CD4-positive, alpha-beta T cell treated with Interleukin-6 at 100 ng/mL for 8 hours (primary cell): ENCODE measurements at places on chromosomes 12 and 14.

DNA sequence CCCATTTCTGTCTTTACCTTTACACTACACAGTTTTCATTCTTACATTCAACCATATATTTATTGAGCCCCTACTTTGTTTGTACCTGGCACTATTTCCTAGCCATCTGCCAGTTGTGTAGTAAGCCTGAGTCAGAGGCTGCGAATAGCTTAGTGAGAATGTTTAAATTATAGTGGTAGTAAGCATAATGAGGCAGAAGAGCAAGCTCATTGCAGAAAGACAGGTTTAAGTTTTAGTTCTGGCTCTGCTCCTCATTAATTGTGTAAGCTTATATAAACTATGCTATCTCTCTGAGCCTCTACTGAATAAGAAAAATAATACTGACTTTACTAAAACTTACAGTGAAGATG, 123.5 kb downstream of the NAV3 start:
- no peak for DNase-seq

GRCh38 chr12:115222220-115222619, 538.2 kb upstream of the TBX3 start:
- no peak for DNase-seq

- no peak for DNase-seq
These were observed 96.9 kb downstream of the GTF2A1 start for GRCh38 chr14:81123811-81124210.

- DNase-seq, result no peak
These were observed 6.9 kb downstream of the LRRC43 start for GRCh38 chr12:122189626-122190475.

- DNase-seq, result no peak
These were observed 67.8 kb upstream of the NAP1L1 start for GRCh38 chr12:76152181-76152807.

DNA sequence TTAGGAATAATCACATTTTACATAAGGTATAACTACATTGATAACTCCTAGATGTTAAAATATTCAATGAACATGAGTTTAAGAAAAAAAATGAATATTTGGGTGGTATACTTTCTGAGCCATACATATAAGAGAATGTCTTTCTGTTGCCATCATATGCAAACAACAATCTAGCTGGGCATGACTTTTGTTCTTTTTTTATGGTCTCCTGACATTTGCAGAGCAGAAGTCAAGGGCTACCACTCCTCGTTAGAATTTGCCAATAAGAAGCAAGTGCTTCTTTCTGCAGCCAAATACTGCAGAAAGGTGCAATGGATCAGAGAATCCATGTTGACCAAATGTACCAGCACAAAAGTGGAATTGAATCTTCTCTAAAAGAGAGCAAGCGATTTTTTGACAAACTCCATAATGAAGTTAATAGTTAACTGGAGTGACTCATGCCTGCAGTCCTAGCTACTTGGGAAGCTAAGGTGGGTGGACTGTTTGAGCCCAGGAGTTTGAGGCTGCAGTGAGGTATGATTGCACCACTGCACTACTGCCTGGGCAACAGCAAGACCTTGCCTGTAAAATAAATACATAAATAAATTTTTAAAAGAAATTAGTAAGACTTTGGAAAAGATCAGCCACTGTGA, 25.5 kb upstream of the CCDC91 start:
- no peak for DNase-seq

DNA sequence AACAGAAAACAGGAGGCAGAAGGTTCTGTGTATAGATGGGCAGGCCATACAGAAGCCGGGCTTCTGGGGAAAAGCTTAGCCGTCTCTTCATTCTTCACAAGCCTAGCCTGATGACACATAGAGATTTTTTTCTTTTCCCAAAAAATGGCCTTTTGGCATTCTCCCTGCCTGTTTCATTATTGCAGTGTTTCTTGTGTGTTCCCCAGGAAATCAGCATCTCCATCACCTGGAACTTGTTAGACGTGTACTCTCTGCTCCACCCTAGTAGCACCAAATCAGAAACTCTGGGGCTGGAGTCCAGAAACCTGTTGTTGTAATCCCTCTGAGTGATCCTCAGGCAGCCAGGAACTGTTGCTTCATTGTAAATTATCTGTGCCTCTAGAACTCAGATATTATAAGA, 388.1 kb downstream of the CCDC91 start:
- DNase-seq, result no peak

DNA sequence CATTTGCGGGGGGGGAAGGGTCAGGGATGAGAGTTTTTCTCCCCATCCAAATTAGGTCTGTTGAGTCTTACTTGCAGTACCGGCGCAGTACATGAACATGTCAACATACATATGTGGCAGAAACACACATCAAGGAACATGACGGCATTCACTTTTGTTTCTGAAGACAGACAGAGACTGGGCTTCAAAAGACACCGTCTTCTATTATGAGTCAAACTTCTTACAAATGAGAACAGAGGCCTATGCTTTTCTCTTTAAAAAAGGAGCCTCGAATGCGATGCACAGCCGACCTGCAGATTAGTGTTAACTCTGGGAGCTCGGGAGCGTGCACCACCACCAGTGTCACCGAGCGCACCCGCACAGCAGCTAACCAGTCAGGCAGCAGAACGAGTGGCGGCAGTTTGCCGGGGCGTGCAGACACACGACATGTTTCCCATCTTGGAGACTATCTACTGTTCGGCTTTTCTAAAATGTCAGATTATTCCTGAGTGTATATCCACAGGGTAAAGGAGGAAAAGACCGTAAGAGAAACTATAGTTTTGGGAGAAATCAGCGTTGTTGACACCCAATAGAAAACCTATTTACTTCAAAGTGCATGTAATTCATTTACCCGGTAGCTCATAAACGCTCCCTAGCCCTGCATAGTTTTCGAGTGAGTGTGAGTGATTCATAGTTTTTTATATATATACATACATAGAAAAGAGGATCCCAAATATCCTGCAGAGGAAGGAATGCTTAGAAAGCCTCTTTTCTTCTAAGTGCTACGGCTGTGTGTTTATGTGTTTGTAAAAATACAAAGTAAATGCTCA, 33.0 kb downstream of the UBR7 start:
- DNase-seq, result no peak

DNA sequence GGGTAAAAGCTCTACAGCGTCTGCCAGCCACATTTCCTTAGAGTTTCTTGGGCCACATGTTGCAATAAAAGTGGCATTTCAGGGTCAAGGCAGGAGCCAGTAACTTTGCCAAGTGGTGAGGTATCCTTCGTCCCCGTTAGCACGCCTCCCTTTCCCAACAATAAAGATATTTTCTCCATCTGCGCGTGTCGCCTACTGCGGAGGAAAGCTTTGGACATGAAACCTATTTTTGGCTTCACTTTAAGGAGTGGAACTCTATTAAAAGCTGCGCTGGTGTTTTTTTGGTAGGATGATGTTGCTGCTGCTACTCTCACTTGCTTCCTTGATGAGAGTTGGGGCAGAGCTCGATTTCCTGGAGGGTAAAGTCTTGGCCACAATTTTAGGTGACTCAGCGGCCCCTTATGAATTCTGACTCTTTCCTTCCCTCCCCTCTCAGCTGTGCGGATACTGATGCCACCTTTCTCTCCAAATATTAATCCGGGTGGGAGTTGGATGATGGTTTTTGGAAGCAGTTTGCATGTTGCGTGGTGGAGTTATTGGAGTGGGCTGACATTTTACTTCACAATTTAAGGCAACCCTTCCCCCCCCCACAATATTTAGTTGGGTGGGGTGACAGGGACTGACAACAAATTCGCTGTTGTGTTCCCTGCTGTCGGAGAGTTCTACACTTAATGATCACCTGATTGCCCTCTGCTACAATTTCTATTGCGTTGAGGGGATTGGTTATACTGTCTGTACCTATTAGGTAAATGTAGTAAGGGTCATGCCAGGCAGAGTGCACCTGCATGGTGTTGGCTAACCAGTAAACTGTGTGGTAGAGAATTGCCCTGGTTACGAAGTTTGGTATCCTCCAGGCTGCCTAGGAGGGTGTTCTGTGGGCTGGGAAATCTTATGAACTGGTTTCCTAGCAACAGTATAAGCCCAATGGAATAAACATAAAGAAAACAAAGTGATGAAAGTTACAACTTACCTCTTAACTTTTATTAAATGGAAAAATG, 1.1 kb downstream of the CCDC91 start:
- peak; percentile 39 for DNase-seq

DNA sequence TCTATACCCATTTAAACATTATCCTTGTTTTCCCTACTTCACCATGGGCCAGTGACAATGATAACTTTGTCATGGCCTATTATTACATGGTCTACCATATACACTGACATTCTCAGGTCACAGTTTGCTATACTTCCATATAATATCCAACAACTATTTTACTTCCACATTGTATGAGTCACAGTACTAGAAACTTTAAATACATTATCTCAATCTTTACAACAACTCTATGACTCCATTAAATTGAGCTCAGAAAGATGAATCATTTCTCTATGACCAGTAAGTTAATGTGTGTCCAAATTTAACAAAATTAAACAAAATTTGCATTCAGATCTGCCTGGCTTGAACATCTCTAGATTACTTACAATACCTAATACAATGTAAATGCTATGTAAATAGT, 93.9 kb downstream of the PLEKHG7 start:
- no peak for DNase-seq

GRCh38 chr12:16261944-16262475, 15.5 kb downstream of the SLC15A5 start:
- no peak for DNase-seq

- no peak for DNase-seq
These were observed 12.9 kb downstream of the DYRK2 start for GRCh38 chr12:67661311-67662021.

- DNase-seq, result no peak
These were observed 77.3 kb upstream of the TMTC2 start for GRCh38 chr12:82609234-82609914.

DNA sequence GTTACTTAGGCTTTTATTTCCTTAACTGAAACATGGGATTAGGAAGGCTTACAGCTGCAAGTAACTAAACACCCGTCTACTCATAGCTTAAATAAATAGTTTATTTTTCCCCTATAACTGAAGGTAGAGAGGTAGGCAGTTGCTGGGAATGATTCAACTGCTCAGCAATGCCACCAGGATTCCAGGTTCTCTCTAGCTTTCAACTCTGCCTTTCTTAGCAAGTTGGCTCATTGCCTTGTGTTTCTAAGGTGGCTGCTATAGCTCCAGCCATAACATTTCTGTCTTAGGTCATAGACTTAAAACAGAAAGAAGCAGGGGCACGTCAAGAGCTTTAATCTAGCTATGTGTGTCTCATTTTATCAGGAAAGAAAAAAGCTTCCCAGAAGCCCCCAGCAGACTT, 103.7 kb upstream of the MDM1 start:
- DNase-seq, result no peak

- no peak for DNase-seq
These were observed 6.7 kb upstream of the BATF start for GRCh38 chr14:75515629-75515996.

DNA sequence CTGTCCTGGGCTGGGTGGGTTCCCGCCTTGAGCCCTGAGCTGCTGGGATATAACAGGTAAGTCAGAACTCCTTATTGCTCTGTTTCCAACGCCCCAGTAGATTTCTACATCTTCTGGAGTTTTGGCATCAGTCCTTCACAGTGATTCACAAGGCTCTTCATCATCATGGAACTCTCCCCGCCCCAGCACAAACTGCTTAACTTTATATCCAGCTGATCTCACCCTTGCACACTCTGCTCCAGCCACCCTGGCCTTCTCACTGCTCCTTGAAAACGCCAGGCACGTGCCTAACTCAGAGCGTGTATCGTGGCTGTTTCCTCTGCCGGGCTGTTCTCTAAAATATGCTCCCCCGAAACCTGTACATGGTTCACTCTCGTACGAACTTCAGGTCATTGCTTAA, 264.9 kb downstream of the NOVA1 start:
- DNase-seq, result no peak

DNA sequence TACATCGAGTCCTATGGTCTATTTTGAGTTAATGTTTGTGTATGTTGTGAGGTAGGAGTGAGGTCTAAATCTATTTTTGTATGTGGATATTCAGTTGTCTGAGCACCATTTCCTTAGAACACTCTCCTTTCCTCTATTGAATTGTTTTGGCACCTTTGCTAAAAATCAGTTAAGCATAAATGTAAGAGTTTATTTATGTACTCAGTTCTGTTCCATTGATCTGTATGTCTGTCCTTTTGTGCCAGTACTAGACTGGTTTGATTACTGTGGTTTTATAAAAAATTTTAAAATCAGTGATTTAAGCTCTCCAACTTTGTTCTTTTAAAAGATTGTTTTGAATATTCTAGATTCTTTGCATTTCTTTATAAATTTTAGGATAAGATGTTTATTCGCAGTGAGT, 70.1 kb upstream of the PCNX4 start:
- no peak for DNase-seq

GRCh38 chr12:105226219-105226618, 9.8 kb downstream of the APPL2 start:
- DNase-seq, result peak; percentile 3

DNA sequence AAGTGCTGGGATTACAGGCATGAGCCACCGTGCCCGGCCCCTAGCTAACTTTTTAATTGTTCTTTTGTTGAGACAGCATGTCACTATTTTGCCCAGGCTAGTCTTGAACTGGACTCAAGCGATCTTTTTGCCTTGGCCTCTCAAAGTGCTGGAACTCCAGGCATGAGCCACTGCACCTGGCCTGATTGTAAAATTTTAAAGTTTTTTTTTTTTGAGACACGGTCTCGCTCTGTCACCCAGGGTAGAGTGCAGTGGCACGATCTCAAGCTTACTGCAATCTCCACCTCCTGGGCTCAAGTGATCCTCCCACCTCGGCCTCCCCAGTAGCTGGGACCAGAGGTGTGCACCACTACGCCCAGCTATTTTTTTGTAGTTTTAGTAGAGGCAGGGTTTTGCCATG, 79.1 kb upstream of the SINHCAF start:
- DNase-seq, result no peak

- DNase-seq, result no peak
These were observed 4.6 kb upstream of the JAG2 start for GRCh38 chr14:105173145-105173544.

DNA sequence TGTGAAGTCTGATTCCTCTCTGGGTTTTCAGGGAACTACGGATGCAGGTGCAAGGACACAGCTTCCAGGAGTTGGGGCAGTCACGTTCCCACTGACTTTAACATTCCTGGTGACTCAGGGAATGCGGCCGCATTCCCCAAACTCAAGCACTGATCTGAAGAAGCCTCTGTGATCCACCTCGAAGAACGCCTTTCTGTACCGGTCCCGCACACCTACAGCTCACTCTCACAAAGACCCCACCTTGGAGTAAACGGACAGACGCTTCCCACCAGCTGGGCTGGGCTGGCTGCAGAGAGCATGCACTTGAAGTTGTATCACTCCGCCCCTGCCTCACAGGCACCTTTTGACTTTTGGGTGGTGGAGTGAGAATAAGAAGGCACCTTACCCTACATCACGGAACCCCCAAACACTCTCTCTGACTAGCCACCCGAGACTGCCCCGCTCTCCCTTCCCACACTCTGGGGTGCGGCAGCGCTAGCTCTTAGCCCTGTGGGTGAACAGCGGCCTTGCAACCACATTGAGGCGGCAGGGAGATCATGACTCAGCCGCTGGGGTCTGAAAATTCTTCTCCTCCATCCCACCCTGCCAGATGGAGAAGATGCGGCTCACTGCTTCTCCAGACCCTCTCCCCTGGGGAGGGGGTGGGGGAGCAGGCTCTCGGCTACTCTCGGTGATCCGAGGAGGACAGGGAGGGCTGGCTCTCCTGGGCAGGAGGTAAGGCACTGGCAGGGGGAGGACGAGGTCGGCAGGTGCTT, 23.7 kb upstream of the HDAC7 start:
- no peak for DNase-seq
